ENCODE measurements at places on chromosomes 2 and 18.
A peak's percentile ranks its signal among the peaks of the same experiment; 100 is the strongest.

GRCh38 chr2:75453384-75454240 is 107.1 kb downstream of the EVA1A start:
- no peak for DNase-seq

- DNase-seq, result no peak
Observed at GRCh38 chr18:49279041-49279440, 181.4 kb downstream of the DYM start.

DNA sequence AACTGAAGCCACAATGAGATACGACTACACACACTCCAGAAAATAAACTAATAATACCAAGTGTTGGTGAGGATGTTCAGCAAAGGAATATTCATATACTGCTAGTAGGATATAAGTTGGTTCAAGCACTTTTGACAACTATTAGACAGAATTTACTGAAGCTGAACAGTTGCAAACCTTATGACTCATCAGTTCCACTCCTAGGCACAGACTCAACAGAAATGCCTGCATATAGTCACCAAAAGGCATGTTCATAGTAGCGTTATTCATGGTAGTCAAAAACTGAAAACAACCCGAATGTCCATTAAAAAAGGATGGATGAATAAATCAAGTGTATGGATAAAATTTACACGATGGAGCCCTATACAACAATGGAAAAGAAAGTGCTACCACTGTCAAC is 232.0 kb downstream of the ANAPC1 start:
- no peak for DNase-seq

- no peak for DNase-seq
Observed at GRCh38 chr2:235937936-235938335, 230.2 kb downstream of the GBX2 start.

- DNase-seq, result no peak
Observed at GRCh38 chr2:101811226-101812015, 113.9 kb downstream of the MAP4K4 start.

DNA sequence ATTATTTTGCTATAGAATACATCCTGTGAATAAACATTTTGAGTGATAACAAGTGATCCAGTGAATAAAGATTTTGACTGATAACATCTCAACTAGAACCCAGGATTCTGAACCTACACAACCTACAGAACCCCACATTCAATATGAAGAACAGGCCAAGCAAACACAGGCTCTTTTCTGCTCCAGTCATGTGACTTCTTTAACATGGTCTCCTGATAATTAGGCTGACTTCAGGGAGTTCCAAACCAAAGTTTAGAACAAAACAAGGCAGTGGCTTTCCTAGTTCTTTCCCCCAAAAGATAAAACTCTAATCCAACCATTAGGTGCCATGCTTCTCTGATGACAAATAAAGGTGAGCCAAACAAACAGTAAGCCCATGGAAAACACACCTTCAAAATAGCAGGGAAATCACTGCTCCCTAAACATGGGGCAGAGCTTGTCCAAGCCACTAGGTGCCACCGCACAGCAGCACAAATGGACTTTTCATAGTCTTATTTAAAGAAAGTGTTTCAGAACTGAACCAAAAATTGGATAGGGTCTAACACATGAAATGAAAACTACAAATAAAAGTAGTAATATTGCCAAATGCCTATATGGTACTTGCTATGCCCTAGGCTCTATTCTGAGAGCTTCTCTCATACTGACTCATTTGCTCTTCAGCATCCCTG is 95.3 kb downstream of the EVA1A start:
- no peak for DNase-seq

DNA sequence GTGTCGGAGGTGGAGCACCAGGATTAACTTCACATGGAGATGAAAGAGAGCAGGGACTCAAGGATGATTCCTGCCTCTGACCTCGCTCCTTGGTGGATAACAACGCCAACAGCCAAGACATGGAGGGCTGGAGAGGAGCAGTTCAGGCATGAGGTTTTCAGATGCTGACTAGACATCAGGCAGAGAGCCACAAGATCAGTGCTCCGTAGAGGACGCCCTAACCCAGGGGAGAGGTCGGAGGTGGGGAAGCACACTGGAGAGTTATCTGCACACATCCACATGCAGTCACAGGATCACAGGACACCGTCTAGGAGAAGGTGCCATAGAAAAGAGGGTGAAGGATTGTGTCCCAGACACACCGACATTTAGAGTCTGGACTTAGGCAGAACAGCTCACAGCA is 344.3 kb downstream of the EIPR1 start:
- DNase-seq, result no peak

DNA sequence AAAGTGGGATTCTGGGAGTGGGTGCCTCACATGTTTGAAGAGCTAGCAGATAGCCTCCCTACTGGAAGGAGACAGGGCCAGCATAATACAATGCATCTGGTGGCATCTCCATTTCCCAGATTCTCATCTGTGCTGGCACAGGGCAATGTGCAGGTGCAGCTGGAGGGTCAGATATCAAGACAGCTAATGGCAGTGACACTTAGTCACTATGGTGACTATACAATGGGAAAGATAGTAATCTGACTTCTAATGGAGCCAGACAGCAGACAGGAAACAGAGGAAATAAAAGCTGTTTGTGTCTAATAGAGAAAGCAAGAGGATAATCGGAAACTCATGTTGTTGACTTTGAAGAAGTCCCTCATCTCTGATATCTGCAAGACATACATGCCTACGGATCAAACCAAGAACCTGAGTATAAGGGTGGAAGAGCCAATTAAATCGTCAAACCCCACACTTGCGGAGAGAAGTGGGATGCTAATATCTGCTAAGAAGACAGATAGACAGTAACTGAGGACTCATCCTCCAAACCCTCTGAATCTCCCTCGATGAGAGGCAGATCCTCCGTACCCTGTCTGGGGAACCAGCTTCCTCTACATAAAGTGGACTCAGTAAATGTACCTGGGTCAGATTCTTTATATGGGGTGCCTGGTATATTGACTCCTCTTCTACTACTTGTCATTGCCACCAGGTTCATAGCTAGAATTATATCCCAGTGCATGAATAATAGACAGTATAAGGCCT is 692.7 kb downstream of the SOCS6 start:
- no peak for DNase-seq

DNA sequence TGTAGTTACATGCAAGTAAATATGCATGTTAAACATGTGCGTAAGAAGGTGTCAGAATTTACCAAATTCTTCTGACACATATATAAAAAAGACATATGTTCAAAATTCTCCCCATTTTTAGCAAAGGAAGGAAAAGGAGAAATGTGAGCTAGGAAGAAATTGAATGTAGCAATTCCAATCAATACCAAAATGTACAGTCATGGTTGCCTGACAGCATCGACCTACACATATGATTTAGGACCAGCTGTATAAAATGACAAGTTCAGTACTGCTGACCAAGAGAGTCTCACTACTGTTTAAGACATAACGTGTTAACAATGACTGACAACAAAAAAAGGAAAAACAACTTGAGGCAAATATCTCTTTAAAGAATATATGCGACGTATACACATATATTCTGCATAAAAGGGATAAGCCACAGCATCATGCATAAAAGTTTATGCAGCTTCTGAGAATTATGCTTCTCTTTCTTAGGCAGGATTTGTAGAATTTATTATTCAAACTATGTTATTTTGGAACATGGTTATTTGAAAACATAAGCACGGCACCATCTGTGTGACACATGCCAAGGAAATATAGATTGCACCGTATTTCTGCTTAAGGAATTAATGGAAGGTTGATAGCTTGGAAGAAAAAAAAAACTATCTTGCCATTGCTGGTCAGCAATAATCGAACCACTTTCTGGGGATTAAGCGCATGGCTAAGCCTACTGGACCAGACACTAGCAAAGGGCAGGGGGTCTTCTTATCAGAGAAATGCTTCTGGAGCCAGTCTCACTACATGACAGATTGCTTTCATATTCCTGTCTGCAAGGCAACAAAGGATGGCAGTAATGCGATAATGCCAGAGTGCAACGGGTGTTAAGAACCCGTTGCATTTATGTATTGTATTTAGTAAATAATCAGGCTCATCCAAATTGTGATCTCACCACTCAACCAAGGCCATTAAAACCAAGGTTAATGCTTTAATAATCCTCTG is 154.0 kb downstream of the WDPCP start:
- no peak for DNase-seq

DNA sequence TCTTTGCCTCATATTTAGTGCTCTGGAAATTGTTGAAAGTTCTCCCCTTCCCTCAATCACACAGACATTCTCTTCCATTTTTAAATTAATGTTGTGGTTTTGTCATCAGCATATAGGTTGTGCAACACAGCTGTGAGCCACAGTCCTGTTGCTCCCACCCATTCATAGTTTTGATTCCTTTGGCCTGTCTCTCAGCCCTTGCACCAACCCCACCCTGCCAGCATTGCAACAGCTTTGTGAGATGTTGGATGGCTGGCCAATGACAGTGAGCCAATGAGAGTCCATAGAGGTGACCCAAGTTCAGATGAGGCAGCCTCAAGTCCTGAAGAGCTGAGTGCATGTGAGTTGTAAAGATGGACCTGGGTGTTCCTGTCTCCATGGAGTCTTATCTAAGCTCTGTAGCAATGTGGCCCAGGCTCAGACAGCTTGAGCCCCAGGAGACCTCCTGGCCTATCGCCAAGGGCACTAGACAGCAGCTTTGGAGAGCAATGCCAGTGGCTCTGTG is 775.5 kb downstream of the RNF144A start:
- no peak for DNase-seq

- DNase-seq, result no peak
Observed at GRCh38 chr2:240570531-240571313, 2.4 kb downstream of the RNPEPL1 start.

GRCh38 chr18:54712758-54713157 is 115.5 kb upstream of the RAB27B start:
- no peak for DNase-seq

DNA sequence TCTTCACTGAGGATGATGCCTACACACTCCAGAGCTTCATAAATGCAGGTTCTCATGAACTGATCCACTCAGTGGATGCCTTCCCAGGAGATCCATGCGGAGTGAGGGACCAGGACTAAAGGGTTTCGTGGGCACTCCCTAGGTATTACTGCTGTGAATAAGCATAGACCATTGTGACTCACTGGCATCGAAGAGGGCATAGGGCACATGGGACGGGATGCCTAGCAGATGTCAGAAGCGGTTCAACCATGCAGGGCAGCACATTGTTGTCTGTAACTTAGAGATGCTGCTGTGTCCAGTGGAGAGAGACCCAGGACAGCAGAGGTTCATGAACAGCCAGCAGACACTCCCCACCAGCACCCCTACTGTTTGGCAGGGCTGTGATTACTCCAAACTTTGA is 17.2 kb downstream of the GKN2 start:
- no peak for DNase-seq

DNA sequence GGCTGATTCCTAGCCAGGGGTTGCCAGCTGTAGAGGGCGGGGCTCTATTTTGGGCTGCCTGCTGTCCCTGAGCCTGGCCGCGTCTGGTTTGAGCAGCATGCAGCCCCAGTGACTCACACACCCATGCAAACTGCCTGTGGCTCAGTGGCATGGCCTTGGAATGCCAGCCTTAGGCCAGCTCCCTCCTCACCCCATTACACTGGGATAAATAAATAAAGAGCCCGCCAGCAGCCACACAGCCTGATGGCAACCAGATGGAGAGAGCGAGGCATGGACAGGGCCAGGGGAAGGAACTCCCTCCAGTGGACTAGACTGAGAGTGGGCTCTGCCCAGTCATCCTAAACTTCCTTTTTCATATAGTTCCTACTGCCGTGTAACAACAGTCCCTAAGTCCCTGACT is 18.3 kb downstream of the NHEJ1 start:
- DNase-seq, result no peak

GRCh38 chr2:69694894-69695849 is 46.8 kb upstream of the ANXA4 start:
- DNase-seq, result no peak

- no peak for DNase-seq
Observed at GRCh38 chr18:27704736-27705361, 472.1 kb downstream of the CDH2 start.

- DNase-seq, result no peak
Observed at GRCh38 chr18:58496231-58496630, 132.7 kb downstream of the ALPK2 start.

GRCh38 chr2:70656421-70657010 is 102.9 kb upstream of the TGFA start:
- DNase-seq, result peak; percentile 6

- no peak for DNase-seq
Observed at GRCh38 chr2:45728458-45728942, 77.0 kb downstream of the PRKCE start.

DNA sequence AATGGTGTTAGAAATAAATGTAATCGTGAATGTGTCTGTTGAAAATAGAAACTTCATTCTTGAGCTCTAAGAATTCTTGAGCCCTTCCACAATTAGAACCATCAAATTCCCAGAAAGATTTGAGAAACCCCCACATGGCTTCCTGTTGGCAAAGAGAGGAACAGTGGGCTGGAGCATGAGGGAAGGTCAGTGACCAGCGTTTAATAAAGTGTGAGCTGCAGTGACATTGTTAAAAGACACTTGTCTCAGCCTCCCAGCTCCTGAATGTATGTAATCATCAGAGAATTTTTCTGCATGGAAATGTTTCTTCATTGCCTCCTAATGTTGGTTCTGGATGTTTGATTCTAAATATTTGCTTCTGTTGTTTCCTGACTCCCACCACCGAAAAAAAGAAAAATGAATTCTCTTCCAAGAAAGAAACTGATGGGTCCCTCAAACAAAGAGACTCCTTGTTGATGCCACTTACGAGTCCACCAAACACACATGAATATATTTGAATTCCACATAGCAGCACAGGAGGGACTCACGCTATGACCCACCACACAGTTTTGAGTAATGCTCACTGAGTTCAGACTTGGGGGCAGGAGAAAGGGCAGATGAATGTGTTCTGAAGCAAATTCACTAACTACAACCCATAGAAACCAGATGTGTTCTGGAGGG is 225.1 kb upstream of the KLHL29 start:
- no peak for DNase-seq

DNA sequence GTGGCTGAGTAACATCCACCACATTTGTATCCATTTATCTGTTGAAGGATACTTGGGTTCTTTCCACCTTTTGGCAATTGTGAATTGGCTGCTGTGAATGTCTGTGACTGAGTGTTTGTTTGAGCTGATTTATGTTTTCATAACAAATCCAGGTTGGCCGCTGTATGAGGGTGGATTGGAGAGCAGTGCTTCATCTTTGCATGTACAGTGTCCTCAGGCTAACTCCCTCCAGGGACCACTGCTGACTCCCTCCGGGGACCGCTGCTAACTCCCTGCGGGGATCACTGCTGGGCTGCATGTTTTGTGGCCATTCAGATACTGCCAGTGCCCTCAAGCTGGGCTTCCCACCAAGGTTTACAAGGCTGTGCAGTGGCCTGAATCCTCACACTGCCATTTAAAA is 10.2 kb downstream of the BOK start:
- no peak for DNase-seq

DNA sequence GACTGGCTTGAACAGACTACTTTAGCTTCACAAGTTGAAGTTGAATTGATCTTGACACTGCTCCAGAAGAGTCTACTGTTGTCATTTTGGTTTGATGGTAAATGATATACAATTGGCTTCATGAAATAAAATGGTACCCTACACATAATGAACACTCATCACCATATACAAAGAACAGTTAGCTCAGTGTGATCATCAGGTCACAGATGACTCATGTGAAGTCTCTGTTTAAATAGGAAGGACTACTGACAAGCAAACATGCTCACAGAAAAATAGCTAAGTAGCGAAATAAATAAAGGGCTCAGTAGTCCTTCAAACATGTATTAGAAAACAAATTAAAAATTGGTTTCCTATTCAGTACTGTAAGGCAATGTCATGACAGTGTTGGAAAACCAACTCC is 96.2 kb downstream of the MEIS1 start:
- no peak for DNase-seq

- no peak for DNase-seq
Observed at GRCh38 chr2:217356781-217357180, 496.9 kb upstream of the TNP1 start.

All from activated CD8-positive, alpha-beta memory T cell treated with anti-CD3 and anti-CD28 coated beads for 1 hour (primary cell).